ENCODE measurements at places on chromosomes 5 and 9.

- no peak for DNase-seq
Observed at GRCh38 chr5:145943674-145944121, 7.3 kb downstream of the SH3RF2 start.

- DNase-seq, result no peak
Observed at GRCh38 chr5:149765932-149766331, 35.8 kb downstream of the PPARGC1B start.

DNA sequence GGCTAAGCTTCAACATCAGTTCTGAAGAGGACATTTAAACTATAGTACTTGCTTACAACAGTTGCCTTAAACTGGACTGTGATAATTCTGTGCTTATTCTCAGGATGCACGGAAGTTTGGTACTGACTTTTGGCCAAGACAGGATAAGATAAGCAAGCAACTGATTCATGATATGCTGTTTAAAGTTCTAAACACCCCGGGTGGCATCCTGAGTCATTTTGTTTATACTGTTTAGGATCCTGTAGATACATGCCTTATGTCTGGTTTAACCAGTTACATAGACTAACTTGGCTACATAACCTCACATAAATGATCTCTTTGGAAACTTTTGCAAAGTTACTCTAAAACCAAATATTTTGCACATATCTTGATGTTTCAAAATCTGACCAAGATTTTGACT, 95.9 kb downstream of the CDH9 start:
- DNase-seq, result peak; percentile 57

GRCh38 chr5:132481596-132482211, 8.9 kb downstream of the IRF1 start:
- DNase-seq, result no peak

DNA sequence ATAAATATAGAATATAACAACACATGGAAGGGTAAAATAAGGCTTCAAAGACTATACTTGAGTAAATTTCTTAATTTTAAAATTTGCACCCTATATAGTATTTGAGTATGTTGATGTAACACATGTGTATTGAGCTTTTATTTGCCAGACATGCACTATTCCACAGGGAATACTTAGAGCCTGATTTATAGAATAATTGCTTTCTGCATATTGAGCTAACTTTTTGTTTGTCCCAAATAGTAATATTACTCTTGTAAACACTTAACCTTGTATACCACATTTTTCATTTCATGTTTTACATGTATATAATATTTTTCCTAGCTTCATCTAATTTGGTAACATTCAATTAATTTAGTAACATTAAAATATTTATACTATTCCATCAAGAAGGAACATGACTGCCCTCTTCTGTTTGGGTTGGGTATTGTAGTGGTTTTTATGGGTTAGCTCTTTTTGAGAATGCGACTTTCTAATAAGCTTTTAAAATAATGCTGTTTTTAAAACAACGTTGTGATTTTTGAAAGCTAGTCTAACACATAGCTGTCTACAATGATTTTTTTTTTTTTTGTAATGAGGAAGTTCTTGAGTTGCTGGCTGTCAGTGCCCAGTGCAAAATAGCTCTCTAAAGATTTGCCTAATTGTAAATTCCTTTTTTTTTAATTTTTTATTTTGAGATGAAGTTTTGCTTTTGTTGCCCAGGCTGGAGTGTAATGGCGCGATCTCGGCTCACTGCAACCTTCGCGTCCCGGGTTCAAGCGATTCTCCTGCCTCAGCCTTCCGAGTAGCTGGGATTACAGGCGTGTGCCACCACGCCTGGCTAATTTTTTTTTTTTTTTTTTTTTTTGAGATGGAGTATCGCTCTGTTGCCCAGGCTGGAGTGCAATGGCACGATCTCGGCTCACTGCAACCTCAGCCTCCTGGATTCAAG, 4.8 kb downstream of the SUB1 start:
- DNase-seq, result no peak

GRCh38 chr9:107650321-107650720, 160.8 kb upstream of the KLF4 start:
- DNase-seq, result no peak

DNA sequence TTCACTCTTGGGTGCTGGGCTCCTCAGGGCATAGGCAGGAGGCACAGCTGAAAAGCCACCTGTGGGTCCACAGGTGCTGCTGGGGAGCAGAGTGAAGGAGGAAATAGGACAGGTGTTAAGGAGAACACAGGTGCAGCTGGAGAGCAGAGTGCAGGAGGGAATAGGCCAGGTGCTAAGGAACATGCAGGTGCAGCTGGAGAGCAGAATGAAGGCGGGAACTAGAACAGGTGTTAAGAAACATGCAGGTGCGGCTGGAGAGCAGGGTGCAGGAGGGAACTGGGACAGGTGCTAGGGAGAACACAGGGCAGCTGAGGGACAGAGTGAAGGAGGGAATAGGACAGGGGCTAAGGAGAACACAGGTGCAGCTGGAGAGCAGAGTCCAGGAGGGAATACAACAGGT, 43.8 kb upstream of the PLEKHG4B start:
- no peak for DNase-seq

DNA sequence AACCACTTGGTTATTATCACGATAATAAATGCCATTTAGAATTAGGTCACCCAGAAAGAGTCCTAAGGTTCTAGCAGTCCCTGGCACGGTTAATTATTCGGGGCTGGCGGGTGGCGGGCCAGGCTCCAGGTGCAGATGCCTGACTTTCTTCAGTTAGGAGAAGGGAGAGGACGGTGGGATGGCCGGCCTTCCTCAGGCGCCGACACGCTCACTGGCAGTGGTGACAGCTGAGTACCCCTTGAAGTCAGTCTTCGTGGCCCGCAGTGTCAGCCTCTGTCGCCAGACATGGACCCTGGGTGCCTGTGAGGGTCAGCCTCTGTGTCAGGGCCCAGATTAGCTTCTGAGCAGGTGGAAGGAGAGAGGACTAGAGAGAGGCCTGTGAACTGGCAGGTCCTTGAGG, 21.1 kb upstream of the EXOC3 start:
- no peak for DNase-seq

- DNase-seq, result no peak
Observed at GRCh38 chr9:72554221-72554641, 32.8 kb downstream of the TMC1 start.

- no peak for DNase-seq
Observed at GRCh38 chr5:87732875-87733768, 320.4 kb upstream of the CCNH start.

DNA sequence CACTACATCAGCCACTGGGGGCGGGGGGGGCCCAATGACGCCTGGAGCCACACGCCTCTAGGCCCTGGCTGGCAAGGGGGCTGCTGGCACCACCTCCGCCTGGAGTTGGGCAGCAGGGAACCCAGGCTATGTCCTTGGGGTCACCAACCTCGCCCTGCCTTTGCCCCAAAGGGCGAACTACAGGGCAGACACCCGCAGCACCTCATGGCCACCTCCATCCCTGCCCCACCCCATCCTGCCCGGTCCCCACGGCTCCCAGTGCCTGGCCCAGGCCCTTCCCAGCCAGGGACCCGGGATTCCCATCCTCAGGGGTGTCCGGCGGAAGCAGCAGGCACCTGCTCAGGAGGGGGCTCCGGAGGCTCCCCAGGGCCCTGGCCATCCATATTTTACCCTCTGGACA, 37.0 kb downstream of the NACC2 start:
- no peak for DNase-seq

- no peak for DNase-seq
Observed at GRCh38 chr5:118825226-118825625, 163.1 kb downstream of the DTWD2 start.

DNA sequence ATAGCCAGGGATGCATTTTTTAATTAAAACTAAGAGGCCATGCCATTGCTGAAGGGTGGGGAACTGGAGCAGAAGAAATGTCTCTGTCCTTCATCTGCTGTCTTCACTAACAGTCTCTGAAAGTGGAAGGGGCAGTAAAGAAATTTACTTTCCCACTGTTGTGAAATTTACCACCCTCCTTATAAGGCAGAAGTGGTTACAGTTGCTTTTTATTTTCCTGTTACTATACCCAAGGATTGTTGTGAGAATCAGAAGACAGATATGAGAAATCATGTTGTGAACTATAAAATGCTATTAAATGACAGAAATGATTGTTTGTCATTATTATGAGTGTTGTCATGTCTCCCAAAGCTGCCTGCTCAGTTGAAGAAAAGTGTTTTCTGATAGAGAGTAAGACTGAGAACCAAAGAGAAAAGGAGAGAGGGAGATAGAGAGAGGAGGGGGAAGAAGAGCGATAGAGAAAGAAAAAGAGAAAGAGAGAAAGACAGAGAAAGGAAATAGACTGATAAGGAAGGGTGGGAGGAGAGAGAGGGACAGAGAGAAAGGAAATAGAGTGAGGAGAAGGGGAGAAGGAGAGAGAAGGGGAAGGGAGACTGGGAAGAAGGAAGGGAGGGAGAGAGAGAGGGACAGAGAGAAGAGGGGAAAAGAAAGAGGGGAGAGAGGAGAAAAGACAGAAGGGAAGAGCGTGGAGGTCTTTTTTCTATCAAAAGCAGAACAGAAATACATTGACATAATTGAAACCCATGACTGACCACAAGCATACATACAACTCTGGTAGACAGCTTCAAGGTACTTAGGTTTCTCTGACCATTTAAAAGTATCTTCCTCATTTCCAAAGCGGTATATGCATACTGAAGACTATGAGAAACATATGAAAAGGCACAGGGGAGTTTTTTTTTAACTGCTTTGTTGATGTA, 22.5 kb downstream of the SEC61B start:
- DNase-seq, result no peak

- DNase-seq, result no peak
Observed at GRCh38 chr5:51188001-51188591, 195.2 kb upstream of the ISL1 start.

DNA sequence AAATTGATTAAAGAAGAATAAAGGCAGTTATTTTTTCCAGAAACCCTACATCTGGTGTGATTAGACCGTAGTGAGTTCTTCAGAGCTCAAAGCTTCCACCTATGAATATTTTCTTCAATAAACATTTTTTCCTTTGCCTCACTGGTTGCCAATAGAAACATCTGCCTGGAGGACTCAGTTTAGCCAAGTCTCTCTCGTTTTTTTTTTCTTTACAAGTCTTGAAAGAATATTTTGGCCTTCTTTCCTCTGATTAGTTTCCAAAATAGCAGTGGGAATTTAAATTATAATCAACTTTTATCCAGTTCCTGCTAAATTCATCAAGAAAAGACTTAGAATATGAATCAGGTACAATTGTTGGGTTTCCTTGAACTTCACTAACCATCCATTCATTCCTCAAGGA, 897.5 kb downstream of the TLE1 start:
- no peak for DNase-seq

GRCh38 chr5:58064801-58065200, 395.1 kb downstream of the PLK2 start:
- no peak for DNase-seq

All from brain pericyte (primary cell).